ENCODE measurements at places on chromosomes 7 and 10.

DNA sequence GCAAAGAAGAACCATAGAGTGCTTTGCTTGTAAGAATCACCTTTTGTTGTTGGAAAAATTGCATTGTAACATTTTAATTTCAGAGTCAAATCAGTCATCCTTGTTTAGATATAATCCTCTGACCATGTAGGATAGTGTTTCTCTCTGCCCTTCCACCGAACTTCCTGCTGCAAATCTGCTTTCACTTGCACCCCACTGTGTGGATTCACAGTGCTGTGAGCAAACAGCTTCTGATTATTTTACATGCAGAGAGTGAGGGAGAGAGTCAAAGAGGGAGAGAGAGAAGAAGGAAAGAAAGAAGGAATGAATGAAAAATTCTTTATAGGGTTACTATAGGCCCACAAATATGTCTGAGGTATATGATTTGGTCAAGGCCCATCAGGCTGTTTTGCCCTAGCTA is 30.0 kb upstream of the SEM1 start:
- DNase-seq, result no peak

DNA sequence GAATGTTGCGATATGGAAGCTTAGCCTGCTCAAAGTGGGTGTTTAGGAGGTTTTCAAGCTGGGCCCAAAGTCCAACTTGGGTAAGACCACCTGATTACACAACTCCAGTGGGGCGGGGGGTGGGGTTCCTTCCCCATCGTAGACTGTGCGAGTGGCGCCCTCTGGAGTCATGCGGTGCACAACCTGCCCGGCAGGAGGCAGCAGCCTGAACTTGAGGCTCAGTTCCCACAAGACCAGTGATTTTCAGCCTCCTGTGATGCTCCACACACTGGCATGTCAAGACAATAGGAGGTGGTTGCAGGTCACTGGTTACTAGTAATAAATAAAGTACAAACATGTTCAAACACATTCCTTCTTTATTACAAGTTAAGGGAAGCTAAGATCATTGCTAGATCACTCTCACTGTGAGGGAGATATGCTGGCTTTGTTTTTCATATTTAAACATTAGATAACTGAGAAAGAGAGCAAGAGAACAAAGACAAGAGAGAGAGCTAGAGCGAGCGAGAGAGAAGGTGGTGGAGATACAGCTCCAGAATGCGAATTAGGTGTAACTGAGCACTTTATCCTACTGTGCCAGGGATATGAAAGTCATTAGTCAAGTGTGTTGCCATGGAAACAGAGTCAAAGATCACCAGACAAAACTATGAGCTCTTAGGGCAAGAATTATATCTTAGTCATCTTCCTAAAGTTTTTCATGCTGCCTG is 97.4 kb upstream of the BMPER start:
- DNase-seq, result no peak

DNA sequence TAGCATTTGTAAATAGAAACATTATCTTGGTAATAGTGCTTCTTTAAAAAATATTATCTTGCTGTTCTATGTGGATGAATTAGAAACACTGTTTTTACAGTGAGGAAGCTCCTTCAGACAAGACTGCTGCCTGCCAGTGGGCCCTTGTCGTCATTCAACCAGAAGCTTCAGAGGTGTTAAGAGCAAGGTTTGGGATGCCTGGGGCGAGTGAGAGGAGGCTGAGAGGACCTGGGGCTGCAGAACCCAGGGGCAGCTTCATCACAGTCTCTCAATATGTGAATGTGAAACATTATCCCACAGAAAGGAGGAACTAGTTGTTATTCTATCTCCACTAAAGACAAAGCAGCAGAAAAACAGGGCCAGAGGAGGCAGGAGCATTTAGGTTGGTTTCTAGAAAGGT is 8.1 kb downstream of the PLPP4 start:
- DNase-seq, result no peak

DNA sequence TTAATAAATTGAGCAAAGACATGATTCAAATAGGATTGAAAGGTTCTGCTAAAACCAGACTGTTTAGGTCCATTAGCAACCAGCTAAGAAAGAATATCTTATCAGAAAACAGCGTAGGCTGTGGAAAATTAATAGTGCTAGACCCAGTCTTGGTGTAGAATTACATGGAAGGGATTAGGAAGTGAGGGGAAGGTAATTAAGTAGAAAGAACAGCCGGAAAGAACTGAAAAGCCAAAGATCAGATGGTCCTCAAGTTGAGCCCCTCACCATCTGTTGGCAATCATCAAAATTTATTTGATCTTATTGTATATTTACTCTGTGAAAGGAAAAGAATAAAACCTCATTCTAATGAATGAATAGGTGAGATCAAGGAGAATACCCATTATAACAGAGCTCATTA is 50.1 kb downstream of the COL1A2 start:
- peak; percentile 73 for DNase-seq

GRCh38 chr10:58950618-58951017 is 225.8 kb upstream of the PHYHIPL start:
- DNase-seq, result no peak

Measured in NCI-H1092 (cell line).